NCI-H526 (cell line): ENCODE measurements at places on chromosomes 2 and 18.

GRCh38 chr2:194494401-194494800, 1162.6 kb upstream of the SLC39A10 start:
- DNase-seq, result no peak

DNA sequence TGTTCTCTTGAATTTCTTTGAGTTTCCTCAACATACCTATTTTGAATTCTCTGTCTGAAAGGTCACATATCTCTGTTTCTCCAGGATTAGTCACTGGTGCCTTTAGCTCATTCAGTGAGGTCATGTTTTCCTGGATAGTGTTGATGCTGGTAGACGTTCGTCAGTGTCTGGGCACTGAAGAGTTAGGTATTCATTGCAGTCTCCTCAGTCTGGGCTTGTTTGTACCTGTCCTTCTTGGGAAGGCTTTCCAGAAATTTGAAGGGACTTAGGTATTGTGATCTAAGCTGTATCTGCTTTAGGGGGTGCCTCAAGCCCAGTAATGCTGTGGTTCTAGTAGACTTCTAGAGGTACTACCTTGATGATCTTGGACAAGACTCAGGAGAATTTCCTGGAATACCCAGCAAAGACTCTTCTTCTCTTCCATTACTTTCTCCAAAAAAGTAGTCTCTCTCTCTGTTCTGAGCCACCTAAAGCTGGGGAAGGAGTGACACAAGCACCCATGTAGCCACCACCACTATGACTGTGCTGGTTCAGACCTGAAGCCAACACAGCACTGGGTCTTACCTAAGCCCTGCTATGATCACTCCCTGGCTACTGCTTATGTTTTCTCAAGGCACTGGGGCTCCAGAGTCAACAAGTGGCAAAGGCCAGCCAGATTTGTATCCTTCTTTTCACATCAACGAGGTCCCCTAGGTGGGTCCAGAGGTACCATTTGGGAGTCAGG, 852.0 kb downstream of the BCL11A start:
- no peak for DNase-seq

DNA sequence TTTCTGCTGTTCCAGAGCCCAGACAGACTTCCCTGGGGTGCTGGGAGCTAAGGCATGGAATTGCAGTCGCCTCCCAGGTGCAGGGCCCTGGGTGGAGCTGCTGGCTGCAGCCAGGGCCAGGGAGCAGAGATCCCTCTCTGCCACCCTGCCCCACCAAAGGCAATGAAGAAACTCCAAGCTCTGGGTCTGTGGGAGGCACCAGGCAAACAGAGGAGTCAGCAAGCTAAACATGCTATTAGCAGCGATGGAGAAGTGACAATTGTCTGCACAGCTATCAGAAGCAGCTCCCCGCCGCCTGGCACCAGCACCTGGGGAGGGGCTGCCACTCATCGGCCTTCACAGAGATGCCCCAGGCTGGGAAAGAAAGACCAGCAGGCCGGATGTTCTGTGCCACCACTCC, 28.0 kb upstream of the COX5B start:
- no peak for DNase-seq

DNA sequence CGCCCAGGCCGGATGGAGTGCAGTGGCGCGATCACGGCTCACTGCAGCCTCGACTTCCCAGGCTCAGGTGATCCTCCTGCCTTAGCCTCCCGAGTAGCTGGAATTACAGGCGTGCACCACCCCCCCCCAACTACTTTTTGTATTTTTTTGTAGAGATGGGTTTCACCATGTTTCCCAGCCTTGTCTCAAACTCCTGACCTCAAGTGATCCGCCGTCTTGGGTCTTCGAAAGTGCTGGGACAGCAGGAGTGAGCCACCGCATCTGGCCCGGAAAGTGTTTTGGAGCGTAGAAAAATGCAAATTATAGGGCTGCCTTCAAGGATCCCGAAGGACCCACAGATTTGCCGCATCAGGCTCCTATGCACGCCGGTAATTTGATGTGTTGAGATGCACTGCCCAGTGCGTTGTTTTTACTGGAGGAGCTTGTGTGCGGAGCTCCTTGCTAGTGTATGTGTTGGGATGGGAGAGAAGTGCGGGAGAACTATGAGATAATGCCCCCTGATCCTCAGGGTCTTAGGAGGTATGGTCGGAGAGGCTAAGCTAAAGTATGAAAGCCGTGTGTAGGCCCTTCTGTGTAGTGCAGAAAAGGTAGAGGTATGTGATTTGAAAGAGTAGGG, 1.2 kb upstream of the CLASP1 start:
- DNase-seq, result peak; percentile 32

DNA sequence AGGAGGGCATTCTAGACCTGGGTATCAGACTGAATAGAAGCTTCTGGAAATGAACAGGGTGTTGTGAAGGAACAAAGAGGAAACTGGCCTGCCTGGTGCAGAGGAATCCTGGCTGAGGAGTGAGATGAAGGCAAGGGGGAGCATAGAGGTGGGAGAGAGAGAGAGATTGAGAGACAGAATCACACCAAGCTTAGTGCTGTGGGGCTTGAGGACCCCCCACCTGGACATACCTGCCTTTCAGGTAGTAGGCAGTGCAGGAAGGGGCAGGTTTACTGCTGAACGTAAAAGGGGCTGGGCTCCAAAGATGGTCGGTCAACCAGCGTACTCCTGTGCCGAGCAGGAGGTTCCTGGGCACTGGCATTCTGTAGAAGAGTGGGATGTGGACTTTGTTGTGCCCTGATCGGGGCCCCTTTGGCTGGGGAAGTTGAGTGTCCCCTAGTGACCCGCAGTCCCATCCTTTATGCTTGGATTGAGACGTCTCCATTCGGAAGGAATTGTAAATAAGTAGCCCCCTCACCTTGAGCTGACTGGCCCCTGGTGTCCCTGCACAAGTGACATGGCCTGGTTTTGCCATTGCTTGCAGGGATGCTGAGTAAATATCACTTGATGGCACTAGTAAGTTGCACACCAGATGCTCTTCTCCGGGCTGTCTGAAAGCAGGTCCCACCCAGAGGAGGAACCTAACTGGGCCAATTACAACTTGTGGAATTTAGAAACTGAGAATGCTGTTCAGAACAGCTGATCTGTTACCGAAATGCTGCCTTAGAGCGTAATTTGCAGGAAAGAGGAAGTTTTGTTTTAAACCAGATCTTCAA, 1.4 kb downstream of the UBE2F start:
- DNase-seq, result peak; percentile 25

GRCh38 chr2:231866450-231866849, 59.7 kb downstream of the NPPC start:
- DNase-seq, result no peak

GRCh38 chr2:27860111-27860510, 30.1 kb downstream of the RBKS start:
- DNase-seq, result no peak

DNA sequence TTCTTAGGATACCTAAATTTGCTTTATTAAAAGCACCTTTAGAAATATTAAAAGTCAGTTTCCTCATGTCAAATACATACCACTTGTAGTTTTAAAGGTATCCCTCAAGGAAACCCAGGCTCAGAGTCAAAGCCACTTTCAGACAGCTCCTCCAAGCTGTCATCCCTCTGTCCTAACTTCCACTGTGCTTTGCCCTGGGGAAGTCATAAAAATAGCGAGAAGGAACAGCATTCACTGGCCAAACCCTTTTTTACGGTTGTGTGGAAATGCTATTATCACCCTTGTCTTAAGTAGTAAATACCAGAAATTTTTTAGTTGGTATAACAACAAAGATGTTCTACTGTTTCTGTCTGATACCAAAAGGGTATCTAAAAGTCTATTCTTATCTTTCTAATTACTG, 680.5 kb downstream of the ZEB2 start:
- no peak for DNase-seq

- DNase-seq, result no peak
Observed at GRCh38 chr2:125296742-125297141, 1271.7 kb downstream of the CNTNAP5 start.

- no peak for DNase-seq
Observed at GRCh38 chr2:85716346-85716914, 22.3 kb downstream of the GNLY start.

GRCh38 chr2:226911932-226912331, 76.1 kb downstream of the RHBDD1 start:
- no peak for DNase-seq

- DNase-seq, result no peak
Observed at GRCh38 chr2:31318361-31319336, 84.7 kb downstream of the EHD3 start.

DNA sequence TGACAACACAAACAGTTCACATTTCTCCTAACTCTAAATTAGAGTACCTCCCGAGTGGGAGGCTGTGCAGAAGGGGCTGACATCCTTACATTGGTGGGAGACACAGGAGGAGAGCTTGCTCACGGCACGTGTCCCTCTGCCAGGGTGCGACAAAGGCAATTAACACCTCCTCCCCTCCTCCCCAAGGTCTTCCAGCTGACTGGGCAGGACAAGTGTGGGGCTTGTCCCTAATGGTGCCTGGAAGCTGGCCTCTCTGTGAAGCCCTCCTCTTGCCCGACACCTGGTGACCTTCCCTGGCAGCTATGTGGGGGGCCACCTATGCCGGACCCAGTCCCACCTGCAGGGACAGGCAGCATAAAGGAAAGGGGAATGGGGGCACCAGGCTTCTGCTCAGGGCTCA, 57.0 kb downstream of the FAM168B start:
- DNase-seq, result no peak

DNA sequence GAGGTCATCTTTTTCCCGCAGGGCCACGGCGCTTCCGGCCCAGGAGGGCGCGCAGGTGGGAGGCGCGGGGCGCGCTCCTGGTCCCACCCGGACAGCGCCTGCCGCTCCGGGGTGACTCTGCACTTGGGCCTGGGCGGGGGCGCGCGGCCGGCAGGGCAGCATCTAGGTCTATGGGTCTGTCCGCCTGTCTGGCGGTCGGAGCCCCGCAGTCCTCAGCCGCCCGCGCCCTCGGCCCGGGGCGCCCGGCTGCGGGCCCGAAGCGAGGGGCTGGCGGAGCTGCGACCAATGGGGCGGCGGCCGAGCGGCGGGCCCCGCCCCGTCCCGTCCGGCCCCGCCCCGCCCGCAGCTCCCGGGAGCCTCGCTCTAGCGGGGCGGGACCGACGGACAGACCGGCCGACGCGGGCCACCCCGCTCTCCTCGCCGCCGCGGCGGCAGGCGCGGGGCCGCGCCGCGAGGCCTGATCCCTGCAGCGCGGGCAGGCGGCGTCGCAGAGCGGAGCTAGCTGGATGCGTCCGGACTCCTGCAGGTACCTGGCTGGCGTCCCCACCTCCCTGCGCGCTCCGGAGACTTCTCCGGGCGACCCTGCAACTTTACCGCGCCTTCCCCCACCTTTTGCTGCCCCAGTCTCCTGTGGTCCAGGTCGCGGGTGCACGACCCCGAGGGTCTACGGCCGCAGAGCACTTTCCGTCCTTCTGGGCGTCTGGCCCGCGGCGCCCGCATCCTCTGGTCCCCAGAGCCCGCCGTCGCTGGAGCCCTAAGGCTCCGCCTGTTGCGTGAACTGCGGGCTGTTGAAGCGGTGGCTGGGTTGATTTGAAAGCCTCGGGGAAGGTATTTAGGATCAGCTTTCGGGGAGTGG, at the start of gene KCNS3:
Gene KCNS3, plus strand, starts transcription at position 387 of the 856 bp plus-strand sequence. CDS start 52,342 bp downstream, outside the sequence.
- DNase-seq, result peak; percentile 3

- DNase-seq, result no peak
Observed at GRCh38 chr2:137566387-137566786, 397.9 kb upstream of the HNMT start.

DNA sequence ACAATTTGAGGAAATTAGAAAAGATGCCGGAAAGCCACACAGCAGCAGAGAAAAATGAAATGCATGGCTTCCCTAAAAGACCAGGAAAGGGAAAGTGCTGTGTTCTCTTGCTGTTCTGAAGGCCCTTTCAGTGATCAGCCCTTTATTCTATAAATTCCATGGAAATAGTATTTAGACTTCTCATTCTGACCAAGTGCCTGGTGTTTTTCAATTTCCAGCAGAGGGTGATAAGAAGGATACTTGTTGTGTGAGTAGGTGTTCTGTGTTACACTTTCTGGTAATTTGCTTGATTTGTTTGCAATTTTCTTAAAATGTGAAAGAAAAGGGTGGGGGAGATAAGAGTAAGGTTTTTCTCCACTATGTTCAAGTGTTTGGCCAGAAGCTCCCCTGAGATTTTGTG, 504.5 kb downstream of the IRS1 start:
- no peak for DNase-seq

GRCh38 chr2:128808462-128809258, 490.0 kb upstream of the HS6ST1 start:
- DNase-seq, result no peak

- no peak for DNase-seq
Observed at GRCh38 chr2:99974682-99975375, 167.6 kb downstream of the AFF3 start.

GRCh38 chr18:13216711-13217465, 1.7 kb upstream of the LDLRAD4 start:
- no peak for DNase-seq

GRCh38 chr2:18752022-18752493, 162.7 kb upstream of the NT5C1B start:
- DNase-seq, result no peak

DNA sequence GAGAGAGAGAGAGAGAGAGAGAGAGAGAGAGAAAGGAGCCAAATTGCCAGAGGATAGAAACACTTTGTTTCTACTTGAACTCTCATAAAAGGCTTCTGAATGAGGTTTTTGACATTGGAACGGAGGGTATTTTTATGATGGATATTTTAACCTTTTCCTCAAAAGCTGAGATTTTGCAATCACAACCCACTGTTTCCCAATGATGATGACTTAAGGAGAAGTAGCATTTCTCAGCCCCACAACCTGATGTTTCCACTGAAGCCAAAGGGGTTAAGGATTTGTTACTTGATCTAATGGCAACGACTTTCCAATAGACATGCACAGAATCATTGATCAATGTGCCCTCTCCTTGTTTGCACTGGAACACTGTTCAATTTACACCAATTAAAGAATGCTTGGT, 67.1 kb upstream of the POU3F3 start:
- no peak for DNase-seq

- DNase-seq, result no peak
Observed at GRCh38 chr2:137168552-137168951, 403.2 kb downstream of the THSD7B start.

- DNase-seq, result no peak
Observed at GRCh38 chr18:38174594-38174993, 609.0 kb upstream of the CELF4 start.

DNA sequence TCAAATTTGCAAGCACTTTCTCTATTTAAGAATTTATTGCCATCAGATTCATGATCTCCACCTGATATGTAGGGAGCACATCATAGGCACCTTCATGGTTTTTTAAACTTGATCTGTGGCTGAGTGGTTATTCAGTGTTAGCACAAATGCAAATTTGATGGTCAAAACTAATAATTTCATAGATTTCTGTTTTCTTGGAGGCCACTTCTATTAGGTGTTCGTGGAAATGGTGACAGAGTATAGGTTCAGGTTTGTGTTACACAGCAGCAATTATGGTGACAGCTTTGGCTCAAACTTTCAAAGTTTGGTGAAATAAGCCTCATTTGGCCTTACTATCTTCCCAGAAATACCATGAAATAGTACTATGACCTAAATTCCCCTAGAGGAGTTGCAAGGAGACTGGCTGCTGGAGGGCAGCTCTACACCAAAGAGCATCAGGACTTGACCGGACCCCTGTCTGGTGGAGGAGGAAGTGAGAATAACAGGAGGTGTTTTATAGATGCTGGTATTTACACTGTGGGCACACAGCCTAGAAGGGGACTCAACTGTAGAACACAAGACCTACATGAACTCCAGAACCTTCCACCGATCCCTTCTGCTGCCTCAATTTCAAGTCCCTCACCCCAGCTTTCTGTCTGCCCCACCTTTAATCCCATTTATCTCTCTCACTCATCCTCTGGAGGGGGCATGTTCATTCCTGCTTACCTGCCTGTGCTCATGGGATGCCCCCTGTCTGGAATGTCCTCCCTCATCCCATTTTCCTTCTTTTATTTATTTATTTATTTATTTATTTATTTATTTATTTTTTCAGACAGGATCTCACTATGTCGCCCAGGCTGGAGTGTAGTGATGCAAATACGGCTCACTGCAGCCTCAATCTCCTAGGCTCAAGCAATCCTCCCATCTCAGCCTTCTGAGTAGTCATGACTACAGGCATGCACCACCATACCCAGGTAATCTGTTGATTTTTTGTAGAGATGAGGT, 132.9 kb upstream of the SIX2 start:
- no peak for DNase-seq
